ENCODE measurements at places on chromosomes 11 and 22.

GRCh38 chr22:19742160-19743066, 18.2 kb upstream of the TBX1 start:
- no peak for DNase-seq

DNA sequence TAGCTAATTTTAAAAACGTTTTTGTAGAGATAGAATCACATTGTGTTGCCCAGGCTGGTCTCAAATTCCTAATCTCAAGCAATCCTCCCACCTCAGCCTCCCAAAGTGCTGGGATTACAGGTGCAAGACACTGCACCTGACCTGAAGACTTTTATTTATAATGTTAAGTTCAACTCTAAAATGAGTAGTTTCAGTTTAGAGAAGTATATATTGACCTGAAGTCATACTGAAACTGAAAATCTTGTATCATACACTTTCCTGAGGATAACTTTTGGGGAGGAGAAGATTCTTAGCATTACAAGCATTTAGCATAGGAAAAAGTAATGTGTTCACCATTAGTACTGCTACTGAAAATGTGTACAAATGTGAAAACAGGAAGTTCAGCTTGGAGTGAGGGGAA, 249.3 kb downstream of the CASP12 start:
- DNase-seq: no peak

DNA sequence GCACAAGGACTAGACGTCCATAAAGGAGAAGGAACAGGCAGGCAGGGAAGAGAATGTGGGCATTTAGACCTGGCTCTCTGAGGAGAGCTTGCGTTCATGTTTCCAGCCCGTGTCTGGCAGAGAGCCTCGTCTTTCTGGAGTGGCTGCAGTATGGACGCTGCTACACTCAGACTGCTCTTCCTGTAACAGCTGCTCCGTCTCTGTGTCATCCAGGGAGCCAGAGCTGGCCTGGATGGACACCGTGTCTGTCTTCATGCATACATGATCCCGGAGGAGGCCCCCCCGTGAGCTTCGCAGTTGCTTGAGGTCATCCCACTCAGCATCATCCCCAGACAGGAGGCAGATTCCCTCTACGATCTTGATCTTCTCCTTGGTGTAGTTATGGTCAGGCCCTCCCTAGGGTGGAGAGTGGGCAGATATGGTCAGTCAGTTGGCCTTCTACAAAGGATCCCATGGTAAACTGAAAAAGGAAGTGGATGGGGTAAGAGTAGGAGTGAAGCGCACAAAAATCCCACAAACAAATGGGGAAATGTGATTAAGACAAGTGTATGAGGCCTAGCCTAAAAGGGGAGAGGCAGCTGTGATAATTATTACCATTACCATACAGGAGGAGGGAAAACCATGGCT, 13.0 kb upstream of the CKAP5 start:
- no peak for DNase-seq

GRCh38 chr11:8031248-8032115, 44.3 kb downstream of the EIF3F start:
- no peak for DNase-seq

DNA sequence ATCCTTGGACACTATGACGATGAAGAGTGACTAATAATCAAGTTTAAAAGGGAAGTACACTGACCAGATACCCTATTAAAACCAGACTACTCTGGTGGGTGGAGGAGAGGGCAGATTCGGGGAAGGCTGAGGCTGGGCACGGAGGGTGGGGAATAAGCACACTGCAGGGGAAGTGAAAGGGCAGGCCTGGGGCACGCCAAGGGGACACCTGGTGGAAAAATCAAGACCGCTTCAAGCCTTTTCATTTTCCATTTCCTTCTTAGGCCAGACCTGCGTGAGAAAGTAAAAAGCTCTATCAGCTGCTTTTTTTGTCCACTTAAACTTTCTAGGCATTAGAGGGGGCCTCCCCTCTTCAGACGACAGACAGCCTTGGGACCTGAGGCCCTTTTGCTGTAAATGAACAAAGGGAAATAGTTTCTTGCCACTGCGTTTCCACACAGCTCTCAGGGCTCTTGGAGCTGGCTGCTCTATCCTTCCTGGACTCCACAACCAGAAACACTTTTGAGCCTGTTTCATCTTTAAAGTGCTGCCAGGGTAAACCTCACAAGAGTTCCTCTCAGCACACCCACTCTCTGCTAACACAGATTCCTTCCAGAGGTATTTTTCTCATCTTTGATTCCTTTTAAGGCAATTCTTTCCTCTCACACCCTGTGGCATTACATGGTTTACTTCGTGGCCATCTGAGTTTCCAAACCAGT, 25.0 kb upstream of the SERPIND1 start:
- no peak for DNase-seq

GRCh38 chr11:64232182-64232966, 2.0 kb upstream of the VEGFB start:
- DNase-seq: no peak

DNA sequence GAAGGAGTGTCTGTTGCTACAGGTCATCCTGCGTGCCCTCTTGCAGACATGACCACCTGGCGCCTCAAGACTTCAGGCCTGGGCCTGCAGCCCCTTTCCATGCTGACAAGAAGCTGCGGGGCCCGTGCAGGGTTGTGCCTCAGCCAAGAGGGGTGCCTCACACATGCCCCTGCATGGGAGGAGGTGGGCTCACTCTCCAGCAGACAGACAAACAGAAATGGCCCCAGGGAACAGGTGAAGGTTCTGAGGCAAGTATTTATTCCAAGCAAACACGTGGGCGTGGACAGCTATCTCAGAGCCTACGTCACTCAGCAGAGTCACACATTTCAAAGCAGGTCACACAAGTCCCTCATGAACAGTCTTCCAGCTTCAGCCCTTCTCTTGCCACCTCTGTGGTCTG, 5.9 kb upstream of the SYCE3 start:
- DNase-seq: no peak

DNA sequence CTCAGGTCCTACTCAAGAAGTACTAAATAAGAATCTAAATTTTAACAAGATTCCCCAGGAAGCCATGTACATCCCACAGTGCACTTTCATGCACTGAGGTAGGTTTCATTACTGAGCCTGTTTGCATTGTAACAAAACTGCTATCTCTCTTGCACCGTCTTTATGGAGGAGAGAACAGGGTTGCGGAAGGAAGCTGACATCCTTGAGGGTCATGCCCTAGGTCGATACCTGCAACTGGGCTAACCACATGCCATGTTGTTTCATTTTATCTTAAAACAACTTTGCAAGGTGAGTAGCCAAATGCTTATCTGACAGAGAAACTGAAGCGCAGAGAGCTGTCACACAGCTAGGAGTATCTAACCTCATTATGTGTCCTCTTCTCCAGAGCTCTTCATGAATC, 656.3 kb upstream of the TENM4 start:
- no peak for DNase-seq

GRCh38 chr22:30876915-30877553, 91.5 kb downstream of the MORC2 start:
- DNase-seq: peak; percentile 55

DNA sequence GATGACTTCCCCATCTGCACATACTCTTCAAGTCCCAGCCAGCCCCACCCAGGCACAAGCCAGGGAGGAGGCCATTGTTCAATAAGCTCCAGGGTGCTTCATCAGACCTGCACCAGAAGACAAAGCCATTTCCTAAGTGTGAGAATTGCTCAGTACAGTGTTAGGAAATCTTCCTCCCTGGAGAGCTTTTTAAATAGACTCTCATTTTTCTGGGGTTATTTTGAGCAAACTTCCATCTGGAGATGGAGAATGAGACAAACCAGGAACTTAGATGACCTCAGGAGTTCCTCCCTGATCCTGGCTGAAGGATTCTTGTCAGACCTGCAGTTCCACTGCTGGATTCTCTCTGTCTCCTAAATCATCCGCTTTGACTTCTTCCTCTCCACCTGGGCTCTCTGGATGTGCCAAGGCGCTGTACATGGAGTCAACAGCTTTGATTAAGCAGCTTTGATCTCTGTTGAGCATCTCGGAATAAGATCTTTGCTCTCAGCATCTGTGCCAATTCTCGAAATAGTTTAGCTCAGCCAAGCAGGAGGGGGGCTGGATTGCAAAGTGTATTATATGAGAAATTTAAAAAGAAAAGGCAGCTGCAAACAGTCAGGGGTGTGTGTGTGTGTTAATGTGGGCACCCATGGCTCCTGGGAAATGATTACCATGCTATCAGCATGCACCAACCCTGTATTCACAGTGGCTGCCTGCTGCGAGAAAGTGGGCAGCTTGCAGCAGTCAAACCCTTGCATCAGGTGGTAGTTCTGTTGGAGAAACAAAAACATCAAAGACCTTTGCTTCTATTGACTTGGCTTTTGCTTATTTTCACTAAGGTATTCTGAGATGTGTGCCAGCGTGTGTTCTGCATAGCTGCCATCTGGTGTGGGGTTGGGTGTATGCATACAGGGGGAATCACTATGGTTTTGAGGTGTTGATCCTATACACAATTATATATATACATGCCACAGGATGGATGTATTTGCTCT, 70.2 kb upstream of the NAV2 start:
- no peak for DNase-seq

- no peak for DNase-seq
Observed at GRCh38 chr11:73716153-73717056, 44.5 kb downstream of the RAB6A start.

- no peak for DNase-seq
Observed at GRCh38 chr11:59204746-59205145, 8.0 kb downstream of the MPEG1 start.

GRCh38 chr11:44446366-44446762, 119.1 kb upstream of the CD82 start:
- no peak for DNase-seq

DNA sequence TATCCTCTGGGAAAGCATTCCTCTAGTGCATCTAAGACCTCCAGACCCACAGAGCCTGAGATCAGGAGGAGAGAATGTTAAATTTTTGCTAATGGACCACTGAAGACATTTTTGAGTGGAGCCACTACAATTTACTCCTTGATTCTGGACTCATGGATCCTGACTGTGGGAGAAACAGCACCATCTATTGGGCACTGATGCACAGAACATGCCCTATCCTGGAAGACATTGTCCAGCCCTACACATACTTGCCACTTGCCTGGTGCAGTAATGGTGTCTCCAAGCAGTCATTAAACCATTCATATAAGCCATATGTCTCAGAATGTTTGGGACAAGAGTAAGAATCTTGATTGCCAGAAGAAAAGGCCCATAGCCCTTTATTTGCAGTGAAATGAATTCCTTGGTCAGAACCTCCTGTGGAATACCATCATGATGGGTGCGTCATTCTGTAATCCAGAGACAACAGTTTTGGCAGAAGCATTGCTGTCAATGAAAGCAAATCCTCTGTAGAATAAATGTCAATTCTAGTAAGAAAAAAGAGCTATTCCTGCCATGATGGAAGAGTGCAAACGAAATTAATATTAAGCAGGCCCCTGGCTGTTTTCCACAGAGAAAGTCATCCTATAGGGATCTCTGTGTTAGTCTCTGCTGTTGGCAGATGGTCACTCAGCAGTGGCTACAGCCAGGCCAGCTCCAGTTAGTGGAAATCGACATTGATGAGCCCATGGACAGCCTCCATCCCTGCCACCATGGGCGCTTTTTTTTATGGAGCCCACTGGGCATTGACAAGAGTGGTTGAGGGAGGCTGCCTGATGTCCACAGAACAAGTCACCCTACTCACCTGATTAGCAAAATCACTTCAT, 43.5 kb downstream of the GGTLC2 start:
- DNase-seq: peak; percentile 56

DNA sequence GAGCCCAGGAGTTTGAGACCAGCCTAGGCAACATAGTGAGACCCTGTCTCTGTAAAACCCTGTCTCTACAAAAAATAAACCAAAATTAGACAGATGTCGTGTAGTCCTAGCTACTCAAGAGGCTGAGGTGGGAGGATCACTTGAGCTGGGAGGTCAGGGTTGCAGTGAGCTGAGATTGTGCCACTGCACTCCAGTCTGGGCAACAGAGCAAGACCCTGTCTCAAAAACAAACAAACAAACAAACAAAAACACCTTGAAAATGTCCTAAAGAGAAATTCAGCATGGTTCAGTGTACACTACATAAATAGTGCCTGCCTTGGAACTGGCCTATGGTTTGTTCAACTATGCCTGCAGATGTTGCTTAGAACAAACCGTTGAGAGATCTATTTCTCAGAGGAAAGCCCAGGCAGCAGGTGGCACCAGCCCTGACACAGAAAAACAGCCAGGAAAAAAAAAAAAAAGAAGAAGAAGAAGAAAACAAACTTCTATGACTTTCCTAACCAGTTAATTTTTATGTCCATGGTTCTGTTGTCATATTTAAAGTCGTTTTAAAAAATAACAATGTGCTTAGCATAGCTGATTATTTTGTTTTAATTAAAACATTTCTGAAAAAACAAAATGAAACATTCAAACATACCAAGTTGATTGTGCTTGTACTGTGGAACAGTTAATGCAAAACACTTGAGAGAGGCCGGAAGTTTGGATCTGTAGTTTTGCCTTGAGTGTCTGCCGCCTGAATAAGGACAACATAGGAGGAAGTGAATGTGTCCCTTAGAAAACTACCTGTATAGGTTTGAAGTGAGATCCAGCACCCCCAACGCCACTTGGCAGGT, 5.4 kb downstream of the KREMEN1 start:
- DNase-seq: no peak

DNA sequence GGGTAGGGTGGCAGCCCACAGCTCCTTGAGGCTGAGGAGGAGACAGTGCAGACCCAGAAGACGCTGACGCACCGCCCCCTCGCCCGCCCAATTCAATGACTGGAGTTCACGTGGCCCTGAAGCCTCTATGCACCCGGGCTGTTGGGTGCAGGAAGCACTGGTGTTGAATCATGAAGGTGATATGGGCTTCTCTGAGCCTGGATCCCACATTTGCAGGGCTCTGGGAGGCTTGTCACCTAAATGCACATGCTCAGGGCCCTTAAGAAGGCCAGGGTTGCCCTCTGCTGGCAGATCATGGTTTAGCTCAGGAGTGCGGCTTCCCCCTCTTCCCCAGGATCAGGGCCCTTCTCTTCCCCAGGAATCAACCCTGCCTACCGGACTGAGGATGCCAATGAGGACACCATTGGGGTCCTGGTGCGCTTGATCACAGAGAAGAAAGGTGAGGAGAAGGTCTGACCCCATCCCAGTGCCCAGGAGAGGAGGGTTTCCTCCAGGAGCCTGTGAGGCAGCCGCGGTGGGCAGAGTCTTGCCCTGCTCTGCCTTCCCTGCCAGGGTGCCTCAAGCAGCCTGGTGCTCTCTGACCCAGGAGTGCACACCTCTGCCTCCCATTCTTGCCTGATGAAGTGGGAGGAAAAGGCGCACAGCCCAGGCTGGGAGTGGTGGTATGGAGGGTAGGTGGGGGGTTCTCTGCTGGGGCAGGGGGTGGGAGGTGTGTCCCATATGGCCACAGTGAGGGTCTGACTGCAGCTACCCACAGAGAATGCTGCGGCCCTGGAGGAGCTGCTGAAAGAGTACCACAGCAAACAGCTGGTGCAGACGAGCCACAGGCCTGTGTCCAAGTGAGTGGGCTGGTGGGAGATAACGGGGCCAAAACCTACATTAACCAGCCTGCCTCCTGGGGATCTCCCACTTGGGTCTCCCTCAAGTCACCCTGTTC, 17.5 kb downstream of the RELT start:
- peak; percentile 74 for DNase-seq

GRCh38 chr22:50550395-50550794, 4.7 kb downstream of the KLHDC7B start:
- no peak for DNase-seq

DNA sequence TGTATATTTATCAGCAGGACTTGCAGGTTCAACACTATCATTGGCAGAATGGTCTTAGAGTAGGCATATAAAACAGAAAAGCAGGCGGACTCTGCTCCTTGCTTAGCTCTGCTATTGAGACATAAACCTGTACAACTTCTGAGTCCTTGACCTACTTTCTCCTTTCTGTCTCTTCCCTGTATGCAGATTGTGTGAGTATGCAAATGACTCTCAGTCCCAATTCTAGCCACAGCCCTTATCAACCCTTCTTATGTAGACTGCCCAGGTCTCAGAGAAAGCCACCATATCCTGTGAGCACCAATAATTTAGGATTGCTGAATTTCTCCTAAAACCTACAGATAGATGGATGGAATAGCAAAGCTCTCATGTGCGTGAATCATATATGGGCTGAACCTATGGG, 367.6 kb upstream of the DDI1 start:
- no peak for DNase-seq

Data from right hindlimb (tissue), 1 donor.